ENCODE measurements at places on chromosomes 12 and 14. TPM values are rescaled to one million over a fixed set of nuclear protein-coding genes. Genes with fewer than 3 reads are reported as not detected.

TMTC1 gene
- total RNA-seq: 49.9 TPM

CMA1 gene
- total RNA-seq: not detected

TAS2R30 gene
- 2.2 TPM for total RNA-seq

CBLN3 gene
- 1.8 TPM for total RNA-seq

CCDC91 gene
- 10.0 TPM for total RNA-seq

PRB2 gene
- not detected for total RNA-seq

All from pulmonary artery endothelial cell (primary cell).